Femur (tissue), 1 donor: ENCODE measurements at places on chromosomes 1 and 21.
A peak's percentile ranks its signal among the peaks of the same experiment; 100 is the strongest.

DNA sequence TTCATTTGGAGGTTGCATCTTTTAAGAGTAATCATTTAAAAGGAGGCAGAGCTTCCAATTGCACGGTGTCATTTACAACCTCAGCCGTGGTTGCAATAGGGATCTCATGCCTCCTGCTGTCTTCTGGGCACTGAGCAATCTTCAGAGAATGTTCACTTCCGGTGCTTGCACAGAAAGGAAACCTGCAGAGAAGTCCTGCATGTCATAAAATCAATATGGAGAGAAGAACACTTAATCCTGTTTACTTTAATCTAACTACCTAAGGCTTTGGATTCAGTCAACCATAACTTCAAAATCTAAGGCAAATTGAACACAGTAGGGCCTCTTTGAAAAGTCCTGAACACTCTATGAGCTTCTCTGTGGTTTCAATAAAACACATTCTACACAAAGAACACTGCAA lies 11.3 kb upstream of the MAP10 start:
- no peak for DNase-seq

DNA sequence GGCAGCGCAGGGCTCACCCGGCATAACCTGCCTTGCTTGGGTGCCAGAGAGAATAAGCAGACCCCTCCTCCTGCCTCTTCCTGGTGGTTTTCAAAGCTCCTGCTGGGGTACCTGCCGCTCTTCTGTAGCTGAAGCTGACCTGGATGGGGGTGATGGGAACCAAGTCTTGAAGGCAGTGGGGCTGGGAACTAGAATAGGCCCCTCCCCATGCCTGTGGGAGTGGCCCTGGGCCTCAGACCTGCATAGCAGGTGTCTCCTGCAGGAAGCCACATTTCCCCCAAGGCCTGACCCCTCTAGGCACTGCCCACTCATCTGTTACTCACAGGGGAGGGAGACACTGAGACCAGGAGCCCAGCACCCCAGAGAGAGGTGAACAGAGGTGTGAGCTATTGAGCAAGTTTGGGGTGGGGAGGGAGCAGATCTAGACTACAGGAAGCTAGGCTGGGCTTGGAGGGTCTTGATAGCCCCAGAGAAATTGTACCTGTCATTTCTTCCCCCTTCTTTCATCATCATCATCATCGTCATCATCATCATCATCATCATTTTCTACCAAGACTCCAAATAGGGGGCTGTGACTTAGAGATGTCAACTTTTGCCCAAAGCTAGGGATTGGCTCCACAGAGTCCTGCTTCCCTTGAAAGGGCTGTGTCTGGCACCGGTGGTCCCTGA lies 10.1 kb downstream of the PADI1 start:
- no peak for DNase-seq

DNA sequence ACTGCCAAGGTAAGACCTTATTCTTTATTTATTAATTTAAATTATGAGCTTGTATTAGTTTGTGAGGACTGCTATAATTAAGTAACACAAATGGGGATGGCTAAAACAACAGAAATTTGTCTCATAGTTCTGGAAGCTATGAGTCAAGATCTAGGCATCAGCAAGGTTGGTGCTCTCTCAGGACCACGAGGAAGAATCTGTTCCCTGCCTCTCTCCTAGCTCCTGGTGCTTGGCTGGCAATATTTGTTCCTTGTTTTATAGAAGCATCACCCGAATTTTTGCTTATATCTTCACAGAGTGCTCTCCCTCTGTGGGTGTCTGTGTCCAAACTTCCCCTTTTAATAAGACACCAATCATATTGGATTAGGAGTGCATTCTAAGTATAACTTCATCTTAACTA lies 41.4 kb upstream of the CCDC190 start:
- DNase-seq: no peak

DNA sequence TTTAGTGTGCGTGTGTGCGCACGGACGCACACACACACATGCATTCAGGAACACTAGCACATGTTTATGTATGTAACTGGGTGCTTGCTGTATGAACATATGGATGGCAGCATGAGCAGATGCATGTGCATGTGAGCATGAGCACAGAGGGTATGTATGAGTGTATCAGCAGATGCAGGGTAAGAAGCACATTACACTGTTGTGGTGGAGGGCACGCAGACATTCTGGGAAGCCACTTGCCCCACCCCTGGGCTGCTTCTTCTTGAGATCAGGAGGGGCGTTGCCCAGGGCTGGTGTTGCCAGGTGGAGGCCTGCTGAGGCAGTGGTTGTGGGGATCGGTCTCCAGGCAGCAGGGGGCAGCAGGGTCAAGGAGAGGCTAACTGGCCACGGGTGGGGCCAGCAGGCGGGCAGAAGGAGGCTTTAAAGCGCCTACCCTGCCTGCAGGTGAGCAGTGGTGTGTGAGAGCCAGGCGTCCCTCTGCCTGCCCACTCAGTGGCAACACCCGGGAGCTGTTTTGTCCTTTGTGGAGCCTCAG lies 3.9 kb upstream of the P3R3URF start:
- DNase-seq: no peak

GRCh38 chr21:41763398-41763931 lies 3.4 kb downstream of the RIPK4 start:
- no peak for DNase-seq

- no peak for DNase-seq
Measured at GRCh38 chr1:18884419-18884717, 18.0 kb downstream of the ALDH4A1 start.

- no peak for DNase-seq
Measured at GRCh38 chr1:46510998-46511365, 21.3 kb downstream of the DMBX1 start.

DNA sequence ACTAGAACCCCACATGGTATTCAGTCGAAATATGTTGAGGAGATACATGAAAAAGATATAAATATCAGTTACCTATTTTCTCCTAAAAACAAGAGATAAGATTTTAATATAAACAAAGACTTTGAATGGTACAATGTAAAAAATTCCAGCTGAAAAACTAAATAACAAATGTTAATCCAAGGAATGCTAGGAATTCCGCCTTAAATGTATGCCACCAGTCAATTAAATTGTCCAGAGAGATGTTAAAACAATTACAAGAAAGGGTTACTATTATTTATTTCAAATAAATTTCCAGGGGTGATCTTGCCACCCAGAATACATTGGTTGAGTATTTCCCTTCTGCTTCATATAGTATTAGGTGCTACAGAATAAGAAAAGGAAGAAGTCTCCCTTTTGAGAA lies 4.2 kb downstream of the ADSS2 start:
- DNase-seq: no peak

DNA sequence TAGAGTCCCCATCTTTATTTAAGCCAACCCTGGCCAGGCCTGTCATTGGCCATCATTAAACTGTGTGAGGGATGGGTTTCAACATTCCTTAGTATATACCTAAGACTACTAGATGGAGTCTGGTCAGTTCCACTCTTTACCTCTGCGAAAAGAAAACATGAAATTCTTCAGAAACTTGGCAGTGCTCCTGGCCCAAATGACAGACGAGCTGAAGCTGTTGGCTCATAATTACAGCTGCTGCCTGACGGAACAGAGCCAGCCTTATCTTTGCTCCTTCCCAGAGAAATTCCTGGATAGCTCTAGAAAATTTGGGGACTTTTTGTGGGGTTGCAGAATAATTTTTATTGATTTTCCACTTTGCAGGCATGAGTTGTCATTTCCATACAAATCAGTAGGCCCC lies 30.4 kb downstream of the NPHS2 start:
- DNase-seq: peak; percentile 30
